CD8-positive, alpha-beta T cell (primary cell): ENCODE measurements at places on chromosomes 7 and 10.

- no peak for DNase-seq
These were observed 127.6 kb downstream of the DLG5 start for GRCh38 chr10:77798940-77799339.

GRCh38 chr10:69562731-69563254 lies 10.4 kb downstream of the NEUROG3 start:
- no peak for DNase-seq

- DNase-seq, result peak; percentile 59
These were observed 45.5 kb upstream of the ABLIM1 start for GRCh38 chr10:114703377-114704107.

- no peak for DNase-seq
These were observed 8.6 kb downstream of the GDF2 start for GRCh38 chr10:47330804-47331203.

DNA sequence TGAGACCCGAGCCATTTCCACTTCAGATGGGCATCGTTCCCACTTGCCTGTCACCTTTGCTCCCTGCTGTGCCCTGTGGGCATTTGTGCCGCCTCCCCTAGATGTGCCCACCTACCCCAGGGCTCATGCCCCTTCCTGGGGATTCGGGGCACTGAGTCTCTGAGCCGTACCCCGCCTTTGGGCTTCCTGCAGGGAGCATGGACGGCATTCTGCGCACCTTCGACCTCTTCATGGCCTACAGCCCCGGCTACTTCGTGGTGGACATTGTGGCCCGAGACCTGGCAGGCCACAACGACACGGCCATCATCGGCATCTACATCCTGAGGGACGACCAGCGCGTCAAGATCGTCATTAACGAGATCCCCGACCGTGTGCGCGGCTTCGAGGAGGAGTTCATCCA lies 36.3 kb upstream of the VSIR start:
- DNase-seq, result no peak

- no peak for DNase-seq
These were observed 4.3 kb downstream of the KIF5B start for GRCh38 chr10:32051926-32052325.
